Stimulated activated CD4-positive, alpha-beta T cell treated with anti-CD3 and anti-CD28 coated beads, Interleukin-15, amount 100 ng/mL, for 1 hour (primary cell): ENCODE measurements at places on chromosomes 2 and 18.

- no peak for DNase-seq
Observed at GRCh38 chr2:223081789-223082188, 29.8 kb downstream of the KCNE4 start.

GRCh38 chr2:96863575-96864342, 5.9 kb upstream of the ANKRD39 start:
- no peak for DNase-seq

- DNase-seq, result no peak
Observed at GRCh38 chr2:102295566-102295965, 15.8 kb upstream of the IL1RL1 start.

GRCh38 chr2:7438855-7439254, 521.6 kb downstream of the RNF144A start:
- no peak for DNase-seq

GRCh38 chr2:196242131-196242620, 70.8 kb upstream of the STK17B start:
- no peak for DNase-seq

DNA sequence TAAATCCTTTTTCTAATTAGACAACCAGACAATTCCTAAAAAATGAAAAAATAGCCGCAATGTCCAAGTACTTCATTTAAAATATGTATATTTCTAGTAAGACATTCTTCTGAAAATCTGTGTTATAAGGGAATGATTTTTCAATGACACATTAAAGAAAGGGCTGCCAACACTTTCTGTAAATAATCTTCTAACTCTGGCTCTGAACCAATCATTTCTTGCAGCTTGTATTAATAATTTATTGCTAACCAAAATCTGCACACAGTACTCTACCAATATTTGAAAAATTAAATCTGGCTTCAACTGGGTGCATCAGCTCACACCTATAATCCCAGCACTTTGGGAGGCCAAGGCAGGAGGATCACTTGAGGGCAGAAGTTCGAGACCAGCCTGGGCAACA, 8.3 kb downstream of the NFU1 start:
- DNase-seq, result no peak

DNA sequence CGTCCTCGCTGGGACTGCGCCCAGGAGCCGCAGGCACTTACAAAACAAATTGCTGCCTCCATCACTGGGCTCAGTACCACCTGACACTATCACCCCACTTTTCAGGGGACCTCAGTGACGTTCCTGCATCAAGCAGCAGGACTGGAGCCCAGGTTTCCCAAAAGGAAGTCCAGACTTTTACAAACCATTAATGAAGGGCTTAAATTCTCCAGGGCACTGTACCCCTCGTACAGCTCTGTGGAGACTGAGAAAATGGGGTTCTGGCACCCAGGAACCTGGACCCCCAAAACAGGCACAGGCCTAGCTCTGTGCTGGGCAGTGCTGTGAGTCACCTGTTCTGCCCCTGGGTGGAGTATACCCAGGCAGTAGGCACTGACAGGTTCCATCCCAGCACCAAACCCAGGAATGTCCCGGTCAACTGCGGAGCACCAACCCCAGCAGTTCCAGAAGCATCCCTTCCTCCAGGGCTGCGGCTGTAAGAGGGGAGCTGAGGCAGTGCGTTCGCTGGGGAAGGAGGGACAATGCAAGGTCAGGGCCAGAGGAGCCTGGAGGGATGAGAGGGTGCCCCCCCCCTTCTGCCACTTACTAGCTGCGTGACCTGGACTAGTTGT, 24.6 kb upstream of the NOTO start:
- no peak for DNase-seq

DNA sequence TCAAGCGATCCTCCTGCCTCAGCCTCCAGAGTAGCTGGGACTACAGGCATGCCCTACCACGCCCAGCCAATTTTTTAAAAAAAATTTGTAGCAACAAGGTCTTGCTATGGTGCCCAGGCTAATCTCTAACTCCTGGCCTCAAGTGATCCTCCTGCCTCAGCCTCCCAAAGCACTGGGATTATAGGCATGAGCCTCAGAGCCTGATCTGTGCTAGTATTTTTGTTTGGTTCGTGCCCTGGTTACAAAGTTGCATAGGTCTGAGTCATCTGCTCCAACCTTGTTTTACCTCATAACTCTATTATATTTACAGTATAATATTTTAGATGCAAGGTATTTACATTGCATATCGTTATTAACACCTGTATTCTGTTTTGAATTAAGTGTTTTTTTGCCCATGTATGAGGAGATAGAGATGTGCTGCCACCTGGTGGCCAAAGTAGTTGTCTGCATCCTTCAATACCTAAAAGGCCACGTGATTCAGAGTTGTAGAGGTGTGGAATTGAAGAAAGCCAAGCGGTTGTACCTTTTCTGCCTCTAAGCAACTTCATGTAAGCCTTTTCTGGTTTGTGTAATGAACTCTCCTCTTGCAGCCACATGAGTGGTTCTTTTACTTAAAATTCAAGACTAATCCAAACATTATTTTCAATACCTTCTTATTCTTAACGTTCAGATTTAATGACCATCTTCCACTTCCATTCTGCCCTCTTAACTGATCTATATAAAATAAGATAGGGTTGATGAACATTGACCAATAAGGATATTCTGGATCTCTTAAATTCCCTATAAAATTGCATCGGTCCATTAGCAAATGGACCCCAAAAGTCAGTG, 19.9 kb upstream of the CABYR start:
- DNase-seq, result peak; percentile 61

- DNase-seq, result no peak
Observed at GRCh38 chr2:237987268-237987667, 20.5 kb downstream of the UBE2F start.

DNA sequence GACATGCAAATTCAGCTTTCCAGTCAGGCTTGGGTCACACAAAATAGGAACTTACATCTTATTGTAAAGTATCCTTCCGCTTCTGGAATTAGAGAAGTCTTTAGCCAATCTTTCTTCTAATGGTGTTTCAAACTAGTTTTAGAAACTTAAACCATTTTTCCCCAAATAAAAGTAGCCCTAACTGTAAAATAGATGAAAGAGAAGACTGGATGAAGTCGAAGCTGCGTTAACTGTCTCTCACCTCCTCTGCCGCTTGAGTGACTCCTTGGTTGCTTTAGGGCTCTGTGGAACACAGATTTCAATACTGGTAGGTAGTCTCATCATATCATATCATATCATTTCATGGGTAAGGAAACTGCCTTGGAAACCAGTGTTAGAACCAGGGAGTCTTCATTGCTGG, 498.4 kb downstream of the XIRP2 start:
- no peak for DNase-seq

GRCh38 chr2:35114765-35115164, 1240.8 kb upstream of the CRIM1 start:
- DNase-seq, result no peak

GRCh38 chr2:27655155-27655951, 8.1 kb downstream of the SUPT7L start:
- no peak for DNase-seq

DNA sequence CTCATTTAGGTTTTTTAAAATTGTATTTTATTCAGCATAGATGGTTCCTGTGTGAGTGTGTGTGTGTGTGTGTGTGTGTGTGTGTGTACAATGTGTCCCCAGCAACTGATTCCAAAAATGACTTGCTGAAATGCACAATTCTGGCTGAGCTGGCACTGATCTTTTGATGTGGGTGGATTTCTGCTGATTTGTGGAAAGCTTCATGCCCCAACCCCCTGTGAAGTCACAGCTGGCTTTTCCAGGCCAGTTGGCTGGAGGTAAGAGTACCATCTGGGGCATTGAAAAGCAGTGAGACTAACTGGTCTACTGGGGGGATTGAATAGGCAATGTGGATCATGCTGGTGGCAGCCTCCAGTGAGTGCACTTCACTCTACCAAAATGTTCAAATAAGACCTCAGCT, 187.2 kb downstream of the LRRTM1 start:
- DNase-seq, result no peak
